ENCODE measurements at places on chromosomes 16 and 17.

DNA sequence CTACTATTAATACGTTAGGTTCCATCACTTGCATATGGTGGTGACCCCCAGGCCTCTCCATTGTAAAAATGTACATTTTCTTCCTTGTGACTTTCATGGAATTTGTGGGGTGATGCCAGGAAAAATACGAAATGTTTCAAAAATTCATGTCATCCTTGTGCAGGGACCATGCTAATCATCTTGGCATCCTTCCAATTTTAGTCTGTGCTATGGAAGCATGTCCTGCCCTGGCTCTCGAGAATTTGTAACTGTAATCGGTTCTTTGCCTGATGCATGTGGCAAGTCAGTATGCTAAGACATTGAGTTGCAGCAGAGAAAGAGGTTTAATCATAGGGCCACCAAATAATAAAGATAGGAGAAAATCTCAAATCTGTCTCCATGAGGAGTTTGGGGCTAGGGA is 14.3 kb upstream of the GINS3 start:
- H3K27ac ChIP-seq, result no peak overlapping the region
- H3K4me3 ChIP-seq, result no peak overlapping the region
- H3K4me1 ChIP-seq, result no peaks in the 10 kb centered on the region
- H3K36me3 ChIP-seq, result no peaks in the 10 kb centered on the region
- no peaks in the 10 kb centered on the region for H3K27me3 ChIP-seq
- no peak for DNase-seq

- DNase-seq, result no peak
- H3K27me3 ChIP-seq, result no peaks in the 10 kb centered on the region
- no peaks in the 10 kb centered on the region for H3K36me3 ChIP-seq
- H3K4me1 ChIP-seq, result no peaks in the 10 kb centered on the region
Observed at GRCh38 chr16:6822041-6822440, 510.6 kb upstream of the RBFOX1 start.

DNA sequence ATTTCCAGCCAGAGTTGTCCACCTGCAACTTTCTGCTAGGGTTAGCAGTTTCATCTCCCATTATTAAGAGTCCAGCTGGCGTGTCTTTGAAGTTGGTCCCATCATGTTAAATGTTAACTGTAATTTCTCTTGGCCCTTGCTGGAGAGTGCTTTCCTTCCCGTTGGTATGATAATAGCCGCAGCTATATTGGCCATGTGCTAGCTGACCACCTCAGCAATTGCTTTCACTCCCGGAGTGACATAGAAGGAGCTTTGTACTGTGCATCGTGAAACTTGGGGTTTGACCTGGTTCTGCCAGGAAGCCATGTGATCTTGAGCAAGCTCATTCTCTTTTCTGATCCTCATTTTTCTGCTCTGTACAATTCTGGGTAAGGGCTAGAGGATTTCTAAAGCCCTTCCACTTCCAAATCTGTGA is 81.0 kb upstream of the TBX2 start:
- H3K4me1 ChIP-seq, result no peaks in the 10 kb centered on the region
- H3K4me3 ChIP-seq, result no peak overlapping the region
- no peak overlapping the region for H3K27ac ChIP-seq

- H3K4me1 ChIP-seq, result no peaks in the 10 kb centered on the region
- H3K27ac ChIP-seq, result no peak overlapping the region
- no peaks in the 10 kb centered on the region for H3K27me3 ChIP-seq
- no peaks in the 10 kb centered on the region for H3K36me3 ChIP-seq
- H3K4me3 ChIP-seq, result no peak overlapping the region
Observed at GRCh38 chr17:79065105-79065670, 9.4 kb upstream of the ENGASE start.

- no peaks in the 10 kb centered on the region for H3K27me3 ChIP-seq
- no peaks in the 10 kb centered on the region for H3K36me3 ChIP-seq
- H3K4me1 ChIP-seq, result peaks cover 45% of the 10 kb centered on the region
- H3K27ac ChIP-seq, result no peak overlapping the region
Observed at GRCh38 chr17:1727258-1727789, 2.8 kb downstream of the WDR81 start.
